Stimulated activated CD8-positive, alpha-beta memory T cell treated with anti-CD3 and anti-CD28 coated beads, Interleukin-2, amount 100 ng/mL, for 1 hour (primary cell): ENCODE measurements at places on chromosomes 6 and 20.

- DNase-seq, result no peak
Observed at GRCh38 chr6:143746202-143747119, 68.7 kb downstream of the PHACTR2 start.

- DNase-seq, result no peak
Observed at GRCh38 chr6:14467591-14467990, 350.0 kb downstream of the CD83 start.

DNA sequence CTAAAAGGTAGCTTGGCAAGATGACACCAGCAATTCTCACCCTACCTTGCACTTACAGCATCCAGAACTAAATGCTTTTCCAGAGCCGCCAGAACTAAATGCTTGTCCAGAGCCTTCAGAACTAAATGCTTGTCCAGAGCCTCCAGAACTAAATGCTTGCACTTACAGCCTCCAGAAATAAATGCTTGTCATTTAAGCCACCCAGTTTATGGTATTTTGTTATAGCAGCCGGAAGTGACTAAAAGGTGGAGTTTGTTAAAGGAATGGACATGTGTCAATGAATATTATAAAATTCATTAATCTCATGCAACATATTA lies 133.5 kb downstream of the GPX5 start:
- DNase-seq, result no peak

DNA sequence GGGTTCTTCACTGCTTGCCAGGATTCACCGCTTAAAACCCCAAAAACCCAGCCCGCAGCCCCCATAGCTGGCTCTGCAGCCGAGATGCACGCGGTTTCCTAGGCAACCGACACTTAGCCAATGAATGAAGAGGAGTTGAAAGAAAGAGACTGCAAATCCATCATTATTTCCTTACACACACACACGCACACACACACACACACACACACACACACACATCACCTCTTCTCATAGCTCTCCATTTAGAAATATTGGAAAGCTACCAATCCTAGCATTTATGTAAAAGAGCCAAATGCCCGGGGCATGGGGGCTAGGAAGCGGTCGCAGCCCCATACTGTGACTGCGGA lies 3.4 kb upstream of the TUBB2B start:
- no peak for DNase-seq

GRCh38 chr6:106155219-106155830 lies 69.2 kb downstream of the PRDM1 start:
- no peak for DNase-seq

DNA sequence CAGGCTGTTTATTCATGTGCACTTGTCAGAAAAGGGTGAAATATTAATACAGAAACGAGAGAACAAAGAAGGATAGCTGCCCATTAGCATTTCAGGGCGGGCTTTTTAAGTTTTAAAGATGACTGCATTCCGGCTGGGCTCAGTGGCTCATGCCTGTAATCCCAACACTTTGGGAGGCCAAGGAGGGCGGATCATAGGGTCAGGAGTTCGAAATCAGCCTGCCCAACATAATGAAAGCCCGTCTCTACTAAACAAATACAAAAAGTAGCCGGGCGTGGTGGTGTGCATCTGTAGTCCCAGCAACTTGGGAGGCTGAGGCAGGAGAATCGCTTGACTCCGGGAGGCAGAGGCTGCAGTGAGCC lies 130.5 kb downstream of the HFE start:
- DNase-seq, result no peak

DNA sequence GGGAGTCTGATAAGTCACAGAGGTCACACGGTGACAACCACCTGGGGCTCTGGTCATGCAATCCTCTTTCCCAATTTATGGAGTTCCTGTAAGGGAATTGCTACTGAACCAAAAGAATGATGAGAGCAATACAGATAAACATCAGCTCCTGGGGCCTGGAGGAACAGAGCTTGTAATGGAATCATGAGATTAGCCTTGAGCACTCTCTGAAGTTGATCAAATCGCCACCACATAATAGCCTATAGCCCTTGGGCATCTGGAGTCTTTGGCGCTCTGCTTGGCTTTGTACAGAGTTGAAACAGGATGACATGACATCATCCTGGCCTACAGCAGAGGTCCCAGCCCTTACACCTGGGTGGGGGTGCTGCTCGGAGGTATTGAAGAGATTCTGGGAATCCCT lies 154.3 kb upstream of the DTNBP1 start:
- no peak for DNase-seq

DNA sequence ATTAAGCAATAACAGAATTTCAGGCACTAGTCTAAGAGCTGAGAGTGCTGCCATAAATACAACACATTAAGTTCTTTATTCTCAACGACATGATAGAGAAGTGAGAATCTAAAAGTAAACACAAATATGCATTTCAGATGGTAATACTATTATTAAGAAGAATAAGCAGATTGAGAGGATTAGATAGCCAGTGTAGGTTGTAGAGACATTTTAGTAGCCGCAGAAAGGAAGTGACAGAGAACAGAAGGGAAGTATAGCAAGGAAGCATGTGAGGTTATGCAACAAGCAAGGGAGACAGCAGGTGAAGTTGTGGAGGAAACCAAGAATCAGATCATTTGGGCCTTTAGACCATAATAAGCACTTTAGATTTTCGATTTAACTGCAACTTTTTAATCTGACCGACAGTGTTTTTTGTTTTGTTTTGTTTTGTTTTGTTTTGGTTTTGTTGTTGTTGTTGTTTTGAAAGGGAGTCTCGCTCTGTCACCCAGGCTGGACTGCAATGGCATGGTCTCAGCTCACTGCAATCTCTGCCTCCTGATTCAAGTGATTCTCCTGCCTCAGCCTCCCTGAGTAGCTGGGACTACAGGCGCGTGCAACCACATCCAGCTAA lies 737.0 kb upstream of the ADGRB3 start:
- no peak for DNase-seq

GRCh38 chr6:7440476-7440875 lies 50.9 kb downstream of the RIOK1 start:
- no peak for DNase-seq

DNA sequence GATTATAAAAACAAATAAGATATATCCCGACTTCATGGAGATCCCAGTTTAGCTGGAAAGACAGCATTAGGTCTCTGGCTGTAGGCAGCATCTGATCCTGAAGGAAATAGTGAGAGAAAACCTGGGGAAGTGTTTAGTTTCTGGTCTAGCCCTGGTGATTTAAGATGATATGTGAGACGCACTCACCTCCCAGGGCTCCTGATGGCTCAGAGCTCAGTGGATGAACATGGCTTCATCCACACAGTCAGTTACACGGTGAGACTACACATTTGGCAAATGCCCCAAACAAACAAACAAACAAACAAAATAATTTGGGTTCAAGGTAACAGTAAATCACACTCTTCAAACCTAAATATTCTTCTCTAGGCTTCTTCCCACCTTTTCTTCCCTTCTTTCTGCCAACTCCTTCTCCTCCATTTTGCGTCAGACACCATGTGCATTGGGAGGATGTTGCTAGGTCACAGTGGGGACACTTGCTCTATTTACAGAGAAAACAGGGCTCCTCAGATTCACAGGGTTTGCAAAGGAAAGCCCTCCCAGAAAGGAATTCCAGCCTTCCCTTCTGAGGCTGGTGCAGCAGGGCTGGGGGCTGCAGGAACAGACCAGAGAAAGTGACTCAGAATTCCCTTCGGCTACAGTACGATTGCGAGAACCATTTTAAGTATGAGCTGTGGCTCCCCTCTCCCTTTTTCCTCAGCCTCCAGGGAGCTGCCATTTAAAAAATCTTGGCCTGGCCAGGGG lies 59.6 kb upstream of the SALL4 start:
- DNase-seq, result no peak

GRCh38 chr6:38713812-38714211 lies 1.3 kb upstream of the DNAH8 start:
- peak; percentile 10 for DNase-seq
